ENCODE measurements at places on chromosomes 5 and 9.

- no peak for DNase-seq
Observed at GRCh38 chr5:94422812-94423211, 195.6 kb downstream of the KIAA0825 start.

- no peak for DNase-seq
Observed at GRCh38 chr9:87674565-87675299, 51.2 kb upstream of the CTSL start.

- no peak for DNase-seq
Observed at GRCh38 chr9:121604242-121604641, 47.2 kb upstream of the DAB2IP start.

DNA sequence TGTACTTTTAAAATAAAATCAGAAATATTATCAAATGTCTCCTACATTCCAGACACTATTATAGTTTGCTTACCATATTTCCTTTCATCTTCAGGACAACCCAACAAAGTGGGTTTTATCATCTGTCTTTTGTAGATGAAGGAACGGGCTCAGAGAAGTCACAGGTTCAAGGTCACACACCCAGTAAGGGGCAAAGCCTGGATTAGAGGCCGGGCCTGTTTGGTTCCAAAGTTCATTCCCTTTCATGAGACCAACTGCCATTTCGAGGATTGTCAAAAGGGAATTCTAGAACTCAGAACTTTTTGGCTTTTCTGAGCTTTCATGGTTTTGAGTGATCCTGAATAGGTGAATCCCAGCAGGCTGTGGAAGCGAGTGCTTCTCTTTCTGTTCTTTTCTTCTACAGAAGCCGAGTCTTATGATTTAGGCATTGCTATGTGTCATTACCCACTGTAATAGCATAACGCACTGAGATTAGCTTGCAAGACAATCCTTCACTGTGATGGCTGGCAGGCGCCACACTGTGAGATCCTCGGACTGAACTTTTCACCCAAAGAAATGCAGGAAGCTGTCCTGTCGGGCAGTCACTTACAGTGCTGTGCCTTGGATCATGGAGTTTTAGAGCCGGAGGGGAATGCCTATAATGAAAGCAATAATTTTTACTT, 43.8 kb upstream of the ANKH start:
- DNase-seq: no peak

DNA sequence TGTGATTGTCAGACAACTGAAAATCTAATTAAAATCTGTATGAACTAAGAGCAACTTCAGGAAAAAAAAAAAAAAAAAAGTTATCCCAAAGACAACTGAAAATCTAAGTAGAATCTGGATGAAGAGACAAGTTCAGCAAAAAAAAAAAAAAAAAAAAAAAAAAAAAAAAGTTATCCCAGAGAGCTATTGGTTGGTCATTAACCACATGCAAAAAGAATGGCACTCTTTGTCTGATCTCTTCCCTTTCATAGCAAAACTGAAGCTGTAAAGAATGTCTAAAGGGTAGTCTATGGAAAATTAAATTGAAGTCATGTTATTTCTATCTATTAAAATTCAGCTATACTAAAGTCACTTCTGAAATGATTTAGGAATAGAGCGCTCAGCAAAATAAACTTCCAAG, 32.9 kb downstream of the STRBP start:
- DNase-seq: no peak

GRCh38 chr5:100659080-100659795, 124.1 kb downstream of the FAM174A start:
- no peak for DNase-seq

GRCh38 chr5:142697356-142698255, 11.7 kb upstream of the FGF1 start:
- DNase-seq: no peak

Data from central memory CD4-positive, alpha-beta T cell (primary cell).